Subcutaneous preadipocyte (primary cell): ENCODE measurements at places on chromosomes 11 and 22. TPM values are rescaled to one million over a fixed set of nuclear protein-coding genes. Genes with fewer than 3 reads are reported as not detected.

The HTATIP2 gene
- total RNA-seq, result 18.2 and 37.8 TPM in 2 replicates

The CDC42BPG gene
- total RNA-seq, result under 0.01 TPM in 2 replicates

The KCNE3 gene
- total RNA-seq, result 0.37 TPM in 1 of 2 replicates, not detected in the other

The MYO7A gene
- under 0.01 TPM in 1 of 2 replicates, not detected in the other for total RNA-seq

The MN1 gene
- 1.8 and 4.1 TPM in 2 replicates for total RNA-seq

The TMEM121B gene
- under 0.01 and 0.20 TPM in 2 replicates for total RNA-seq

The TMEM126B gene
- 48.5 and 57.0 TPM in 2 replicates for total RNA-seq

The HBG2 gene
- total RNA-seq, result not detected in 2 replicates

The CCDC188 gene
- total RNA-seq, result 0.37 and 2.2 TPM in 2 replicates

The PGA5 gene
- total RNA-seq, result 0.37 and 0.39 TPM in 2 replicates

The CASP4 gene
- 117 and 118 TPM in 2 replicates for total RNA-seq

The CLDN5 gene
- 0.37 TPM in 1 of 2 replicates, not detected in the other for total RNA-seq

The KCNA4 gene
- not detected in 2 replicates for total RNA-seq

The RAB39A gene
- under 0.01 TPM in 1 of 2 replicates, not detected in the other for total RNA-seq

The ALDH3B1 gene
- total RNA-seq, result 28.7 and 33.1 TPM in 2 replicates

The ZNF280B gene
- 0.73 and 0.98 TPM in 2 replicates for total RNA-seq

The PHOX2A gene
- not detected in 2 replicates for total RNA-seq

The SWAP70 gene
- 25.6 and 29.4 TPM in 2 replicates for total RNA-seq

The SCN4B gene
- not detected in 2 replicates for total RNA-seq

The LTBP3 gene
- 24.6 and 49.3 TPM in 2 replicates for total RNA-seq

The FZD4 gene
- 7.0 and 13.2 TPM in 2 replicates for total RNA-seq

The TIMP3 gene
- 65.4 and 75.3 TPM in 2 replicates for total RNA-seq

The TBX1 gene
- 7.2 TPM in 1 of 2 replicates, not detected in the other for total RNA-seq
